Activated CD8-positive, alpha-beta memory T cell treated with anti-CD3 and anti-CD28 coated beads for 24 hours (primary cell): ENCODE measurements at places on chromosomes 12 and 14.

DNA sequence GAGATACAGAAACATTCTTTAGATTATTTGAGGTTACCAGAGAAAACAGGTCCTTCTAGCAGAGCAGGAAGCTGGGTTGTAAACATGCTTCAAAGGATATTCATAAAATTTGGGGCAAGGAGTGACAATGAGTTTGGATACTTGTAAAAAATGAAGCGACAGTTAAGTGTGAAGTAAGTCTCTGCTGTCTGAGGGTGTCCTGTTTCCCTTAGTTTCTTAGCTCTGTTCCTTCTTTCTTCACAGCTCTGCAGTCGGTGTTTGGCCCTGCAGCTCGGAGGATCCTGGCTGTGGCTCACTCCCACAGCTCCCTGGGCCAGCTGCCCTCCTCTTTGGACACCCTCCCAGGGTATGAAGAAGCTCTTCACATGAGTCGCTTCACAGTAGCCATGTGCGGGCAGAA lies 10.8 kb downstream of the TMEM52B start:
- DNase-seq = no peak

- no peak for DNase-seq
These were observed 23.7 kb upstream of the PARP11 start for GRCh38 chr12:3896801-3897351.

- DNase-seq = no peak
These were observed 73.2 kb upstream of the ANO2 start for GRCh38 chr12:6018265-6018664.

DNA sequence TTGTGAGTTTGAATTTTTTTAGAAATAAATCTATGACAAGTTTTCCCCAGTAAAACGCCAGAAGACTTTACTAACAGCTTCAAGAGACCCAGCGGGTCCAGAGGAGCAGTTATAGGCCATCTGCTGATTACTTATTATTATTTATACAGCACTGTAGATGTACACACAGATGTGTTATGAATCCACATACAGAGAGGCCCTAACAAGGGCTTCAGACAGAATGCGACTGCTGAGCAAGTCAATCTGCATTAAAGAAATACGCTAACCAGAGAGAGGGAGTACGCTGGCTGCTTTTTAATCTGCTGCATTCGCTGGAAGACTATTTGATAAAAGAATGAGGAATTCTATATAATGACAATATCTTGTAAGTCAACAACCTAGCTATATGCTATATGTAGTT lies 32.5 kb downstream of the ATF7 start:
- DNase-seq = no peak

DNA sequence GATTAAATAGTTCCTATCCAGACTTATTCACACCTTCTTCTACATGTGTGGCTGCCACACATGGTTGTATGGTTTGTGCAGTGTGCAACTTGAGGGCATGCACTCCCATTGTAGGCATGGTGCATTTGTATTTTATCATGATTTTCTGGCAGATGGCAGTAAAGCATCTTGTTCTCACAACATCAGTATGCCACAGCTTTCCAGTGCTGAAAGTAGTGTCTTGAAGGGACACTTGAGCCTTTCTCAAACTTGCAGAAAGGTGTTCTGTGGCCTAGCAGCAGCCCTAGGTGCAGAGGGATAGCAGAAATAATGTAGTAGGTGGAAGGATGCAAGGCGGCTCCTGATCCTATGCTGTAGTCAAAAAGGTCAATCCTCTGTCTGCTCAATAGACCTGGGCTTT lies 72.9 kb downstream of the LMNTD1 start:
- no peak for DNase-seq

- DNase-seq = peak; percentile 83
These were observed 601 bp downstream of the ZNF839 start for GRCh38 chr14:102320033-102320660.

- peak; percentile 78 for DNase-seq
These were observed 76.6 kb upstream of the GZMB start for GRCh38 chr14:24710403-24711112.

- peak; percentile 63 for DNase-seq
These were observed 332.3 kb downstream of the TMEM121 start for GRCh38 chr14:105858676-105859025.
